ENCODE measurements at places on chromosomes 7 and 10.

- no peak for DNase-seq
Observed at GRCh38 chr10:917416-917720, 14.1 kb downstream of the LARP4B start.

DNA sequence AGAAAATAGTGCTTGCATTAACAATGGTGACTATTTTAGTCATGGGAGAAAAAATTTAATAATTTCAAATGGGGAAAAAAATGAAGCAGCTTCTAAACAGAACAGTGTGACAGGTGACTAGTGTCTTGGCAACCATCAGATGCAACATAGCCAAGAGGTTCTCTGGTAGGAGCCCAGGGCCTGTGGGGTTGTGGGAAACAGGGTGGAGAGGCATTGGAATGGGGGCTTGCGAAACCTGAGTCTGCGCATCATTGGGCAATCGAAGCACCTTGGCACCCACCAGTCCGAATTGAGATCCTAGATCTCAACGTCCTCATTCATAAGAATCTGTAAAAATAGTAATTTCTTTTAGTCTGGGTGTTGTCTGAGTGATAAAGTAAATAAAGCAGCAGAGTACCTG is 19.2 kb upstream of the PARD3 start:
- DNase-seq, result no peak

DNA sequence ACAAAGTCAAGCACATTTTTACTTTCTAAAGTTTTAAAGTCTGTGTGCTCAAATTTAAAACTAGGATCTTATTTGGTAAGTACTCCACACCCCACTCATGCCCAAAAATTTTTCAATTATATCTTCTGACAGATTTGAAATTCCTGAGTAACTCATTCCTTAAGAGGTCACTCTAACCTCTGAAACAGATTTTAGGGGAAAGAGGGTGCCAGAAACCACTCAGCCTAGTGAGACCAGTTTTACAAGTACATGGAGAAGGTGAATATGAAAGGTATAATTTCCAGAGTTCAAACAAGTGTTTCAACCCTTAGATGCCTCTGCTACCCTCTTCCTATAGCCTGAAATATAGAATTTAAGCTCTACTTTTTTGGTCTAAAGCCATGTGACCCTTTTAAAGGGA is 79.2 kb downstream of the C7orf25 start:
- no peak for DNase-seq

DNA sequence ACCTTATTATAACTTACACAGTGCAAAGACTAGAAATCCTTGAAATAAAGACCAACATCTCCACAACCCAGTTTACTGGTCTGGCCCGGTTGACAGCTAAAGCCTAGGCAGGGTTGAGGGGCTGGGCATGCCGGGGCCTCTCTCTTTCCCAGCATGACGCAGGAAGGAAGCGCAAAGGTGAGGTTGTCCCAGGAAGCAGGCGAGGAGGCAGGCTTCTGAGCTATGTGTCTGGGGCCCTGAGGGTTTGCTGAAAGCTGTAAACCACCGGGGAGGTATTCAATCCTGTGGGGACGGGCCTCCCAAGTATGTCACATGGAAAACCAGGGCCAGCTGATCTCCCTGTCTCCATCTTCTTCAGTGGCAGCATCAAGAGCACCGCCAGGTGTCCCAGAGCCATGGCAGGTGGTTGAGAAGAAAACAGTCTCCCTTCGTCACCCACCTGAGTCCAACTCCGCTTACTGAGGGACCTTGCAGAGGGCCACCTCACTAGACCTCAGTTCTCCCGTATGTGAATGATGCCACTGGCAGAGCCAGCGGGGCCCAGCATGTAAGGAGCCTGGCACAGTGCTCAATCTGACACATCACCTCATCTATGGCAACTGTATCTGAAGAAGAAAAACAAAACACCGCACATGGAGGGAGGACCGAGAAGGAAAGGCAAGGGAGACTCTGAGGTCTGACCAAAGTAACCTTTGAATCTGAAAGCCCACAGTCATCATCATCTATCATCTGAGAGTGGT is 49.5 kb downstream of the FAM53B start:
- no peak for DNase-seq

DNA sequence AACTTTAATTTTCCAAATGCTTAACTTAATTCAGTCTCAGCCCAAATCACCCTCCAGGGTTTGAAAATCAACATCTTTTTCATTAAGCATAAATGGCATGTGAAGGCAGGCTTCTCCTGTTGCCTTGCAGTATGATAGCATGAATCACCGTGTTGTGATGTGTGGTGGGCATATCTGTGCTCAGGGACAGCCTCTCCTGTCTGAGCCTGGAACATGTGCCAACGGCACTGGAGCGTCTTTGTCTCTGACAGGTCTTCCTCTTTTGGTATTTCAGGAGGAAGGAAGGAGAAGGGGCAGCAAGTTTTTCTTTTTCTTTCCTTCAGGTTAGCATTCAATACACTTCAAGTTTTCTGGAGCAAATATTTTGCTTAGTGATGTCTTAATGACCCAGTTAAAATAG is 57.6 kb downstream of the LRGUK start:
- no peak for DNase-seq
